ENCODE measurements at places on chromosomes 12 and 14. TPM values are rescaled to one million over a fixed set of nuclear protein-coding genes. Genes with fewer than 3 reads are reported as not detected.

- DNase-seq = no peak
These were observed 147.5 kb downstream of the IPO8 start for GRCh38 chr12:30548203-30548602.

GRCh38 chr14:105363847-105364708 lies 34.3 kb upstream of the TEX22 start:
- no peak for DNase-seq

E2F7 gene
- 17.2 TPM for total RNA-seq

PLD4 gene
- not detected for total RNA-seq

HSPB8 gene
- 11.4 TPM for total RNA-seq

- DNase-seq = no peak
These were observed 9.7 kb downstream of the TC2N start for GRCh38 chr14:91857614-91858013.

TIGAR gene
- total RNA-seq = 3.7 TPM

DNA sequence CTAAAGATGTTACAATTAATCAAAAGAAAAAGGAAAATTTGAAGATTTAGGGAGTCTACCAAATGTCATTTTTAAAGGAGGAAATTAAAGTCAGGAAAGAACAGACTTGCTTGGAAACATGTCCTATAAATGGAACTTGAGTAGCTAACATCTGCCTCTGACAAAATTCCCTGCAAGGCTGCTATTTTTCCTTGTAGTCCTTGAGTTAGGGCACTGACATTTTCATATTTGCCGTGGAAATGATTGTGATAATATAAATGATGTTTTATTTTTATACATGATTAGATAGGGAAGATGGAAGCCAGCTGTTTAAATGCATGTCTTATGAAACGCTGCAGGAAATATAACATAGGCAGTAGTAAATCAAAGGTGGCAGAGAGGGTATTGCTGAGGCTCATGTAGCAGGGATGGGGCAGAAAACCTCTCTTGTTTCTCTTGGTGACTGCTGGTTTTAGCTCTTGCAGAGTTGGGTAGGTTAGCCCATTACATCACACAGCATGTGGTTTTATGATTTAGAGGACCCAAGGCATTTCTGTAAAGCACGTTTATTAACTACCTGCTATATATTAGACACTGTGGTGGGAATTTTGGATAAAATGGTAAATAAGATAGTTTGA lies 21.7 kb downstream of the NUBPL start:
- DNase-seq = no peak

- DNase-seq = no peak
These were observed 17.4 kb downstream of the TMED10 start for GRCh38 chr14:75158843-75159614.

GRCh38 chr12:109010259-109010658 lies 10.6 kb downstream of the SVOP start:
- no peak for DNase-seq

DNA sequence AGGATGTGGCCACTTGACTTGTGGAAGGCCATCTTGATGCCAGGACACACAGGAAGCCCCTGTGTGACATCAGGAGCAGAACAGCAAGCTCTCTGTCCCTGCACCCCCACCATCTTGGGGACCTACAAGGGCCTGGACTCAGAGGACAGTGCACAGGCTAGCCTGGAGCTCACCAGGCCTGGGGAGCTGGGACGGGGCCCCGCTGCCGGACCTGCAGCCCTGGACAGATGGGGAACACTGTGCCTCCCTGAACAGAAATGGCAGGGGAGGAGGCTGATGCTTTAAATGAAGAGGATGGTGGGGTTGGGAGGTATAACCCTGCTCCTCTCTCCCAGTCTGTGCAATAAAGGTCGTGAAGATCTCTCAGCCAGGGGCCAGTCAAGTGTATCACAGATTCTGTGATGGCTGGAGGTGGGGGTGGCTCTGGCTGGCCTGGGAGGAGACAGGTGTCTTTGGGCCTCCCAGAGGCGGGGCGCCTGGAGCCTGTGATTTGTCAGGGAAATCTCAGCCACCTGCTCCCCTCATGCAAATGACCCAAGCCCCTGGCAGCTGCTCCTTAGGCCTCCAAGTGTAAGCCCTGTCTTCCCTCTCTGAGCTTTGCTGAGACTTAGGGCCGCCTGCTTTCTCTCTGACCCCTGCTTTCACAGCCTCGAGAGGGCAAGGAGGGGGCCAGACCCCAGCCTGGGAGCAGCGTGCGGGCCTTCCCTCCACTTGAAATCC lies 1.1 kb upstream of the GNB3 start:
- no peak for DNase-seq

SOX5 gene
- not detected for total RNA-seq

DCAF11 gene
- 68.2 TPM for total RNA-seq

- DNase-seq = no peak
These were observed 299.6 kb downstream of the DPF3 start for GRCh38 chr14:72594099-72594901.

GRCh38 chr14:51962711-51963110 lies 26.6 kb upstream of the RTRAF start:
- DNase-seq = no peak

- DNase-seq = peak; percentile 87
These were observed 88.0 kb upstream of the TMEM260 start for GRCh38 chr14:56491299-56492285.

GRCh38 chr14:91295851-91296796 lies 51.6 kb upstream of the GPR68 start:
- DNase-seq = no peak

DNA sequence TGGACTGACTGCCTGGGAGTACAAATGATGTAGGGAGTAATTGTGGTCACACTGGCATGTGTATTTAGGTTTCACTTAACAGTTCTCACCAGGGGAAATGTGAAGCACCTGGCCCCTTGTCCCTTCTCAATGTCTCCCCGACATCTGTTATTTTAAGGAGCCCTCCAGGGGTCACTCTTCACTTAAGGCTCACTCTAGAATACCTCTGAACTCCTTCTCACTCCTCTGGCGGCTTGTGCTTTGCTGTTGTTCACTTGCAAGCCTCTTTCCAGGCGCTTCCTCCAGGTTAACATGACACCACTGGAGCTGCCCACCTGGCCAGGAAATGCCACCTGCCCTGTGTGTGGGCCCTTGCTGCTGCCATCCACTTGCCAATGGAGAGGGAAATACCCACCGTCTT lies 56.5 kb upstream of the GZMB start:
- no peak for DNase-seq

DNA sequence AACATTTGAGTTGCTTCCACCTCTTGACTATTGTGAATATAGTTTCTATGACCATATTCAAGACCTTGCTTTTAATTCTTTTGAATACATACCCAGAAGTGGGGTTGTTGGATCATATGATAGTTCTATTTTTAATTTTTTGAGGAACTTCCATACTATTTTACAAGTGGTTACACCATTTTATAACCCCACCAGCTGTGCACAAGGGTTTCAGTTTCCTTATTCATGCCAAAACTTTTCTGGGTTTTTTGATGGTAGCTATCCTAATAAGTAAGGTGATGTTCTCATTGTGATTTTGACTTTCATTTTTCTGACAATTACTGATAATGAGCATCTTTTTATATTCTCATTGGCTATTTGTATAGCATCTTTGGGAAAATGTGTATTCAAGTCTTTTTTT lies 109.4 kb upstream of the GARIN2 start:
- DNase-seq = no peak

SART3 gene
- 165 TPM for total RNA-seq

BATF gene
- not detected for total RNA-seq

SLC7A8 gene
- total RNA-seq = 3.8 TPM

MYF5 gene
- not detected for total RNA-seq

ORAI1 gene
- total RNA-seq = 35.0 TPM

Data from PC-3 (cell line).